ENCODE measurements at places on chromosomes 11 and 22.

DNA sequence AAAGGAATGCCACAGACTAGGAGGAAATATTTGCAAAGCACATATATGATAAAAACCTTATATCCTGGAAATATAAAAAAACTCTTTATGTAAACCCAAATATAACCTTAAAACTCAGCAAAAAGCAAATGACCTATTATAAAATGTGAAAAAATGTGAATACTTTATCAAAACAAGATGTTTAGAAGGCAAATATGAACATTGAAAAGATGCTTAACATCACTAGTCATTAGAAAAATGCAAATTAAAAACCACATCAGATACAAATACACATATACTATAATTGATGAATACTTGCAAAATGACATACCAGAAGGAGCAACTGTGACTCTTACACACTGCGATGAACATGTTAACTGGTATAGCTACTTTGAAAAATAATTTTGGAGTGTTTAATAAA, 511.2 kb upstream of the LRRC4C start:
- no peak for DNase-seq

DNA sequence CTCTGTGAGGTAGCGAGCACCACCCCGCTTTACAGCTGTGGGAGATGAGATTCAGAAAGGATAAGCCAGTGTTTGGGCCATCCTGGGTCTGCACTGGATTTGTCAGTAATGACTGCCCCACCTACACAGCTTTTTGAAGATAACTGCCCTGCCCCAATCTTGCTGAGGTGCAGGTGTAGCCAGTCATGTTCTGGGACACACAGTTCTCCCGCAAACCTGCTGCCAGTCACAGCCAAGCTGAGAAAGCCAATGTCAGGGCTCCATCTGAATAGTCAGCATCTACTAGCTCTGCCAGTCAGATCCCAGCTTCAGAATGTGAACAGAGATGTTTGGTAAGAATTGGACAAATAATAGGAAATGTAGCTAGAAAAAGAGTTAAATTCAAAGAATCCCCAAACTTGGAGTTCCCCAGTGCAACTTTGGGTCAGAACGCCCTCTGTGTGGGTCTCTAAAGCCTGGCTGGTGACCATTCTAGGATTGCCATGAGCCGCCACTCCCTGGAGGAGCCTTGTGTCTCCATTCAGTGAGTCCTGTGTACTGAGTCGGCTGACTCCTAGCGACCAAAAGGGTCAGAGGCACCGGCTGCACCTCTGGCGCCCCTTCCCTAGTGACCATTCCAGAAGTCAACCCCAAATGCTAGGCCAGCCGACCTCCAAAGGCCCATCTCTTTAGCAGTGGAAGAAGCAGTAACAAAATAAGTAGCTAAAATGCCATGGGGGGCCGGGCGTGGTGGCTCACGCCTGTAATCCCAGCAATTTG, 2.4 kb upstream of the MB start:
- DNase-seq, result no peak

DNA sequence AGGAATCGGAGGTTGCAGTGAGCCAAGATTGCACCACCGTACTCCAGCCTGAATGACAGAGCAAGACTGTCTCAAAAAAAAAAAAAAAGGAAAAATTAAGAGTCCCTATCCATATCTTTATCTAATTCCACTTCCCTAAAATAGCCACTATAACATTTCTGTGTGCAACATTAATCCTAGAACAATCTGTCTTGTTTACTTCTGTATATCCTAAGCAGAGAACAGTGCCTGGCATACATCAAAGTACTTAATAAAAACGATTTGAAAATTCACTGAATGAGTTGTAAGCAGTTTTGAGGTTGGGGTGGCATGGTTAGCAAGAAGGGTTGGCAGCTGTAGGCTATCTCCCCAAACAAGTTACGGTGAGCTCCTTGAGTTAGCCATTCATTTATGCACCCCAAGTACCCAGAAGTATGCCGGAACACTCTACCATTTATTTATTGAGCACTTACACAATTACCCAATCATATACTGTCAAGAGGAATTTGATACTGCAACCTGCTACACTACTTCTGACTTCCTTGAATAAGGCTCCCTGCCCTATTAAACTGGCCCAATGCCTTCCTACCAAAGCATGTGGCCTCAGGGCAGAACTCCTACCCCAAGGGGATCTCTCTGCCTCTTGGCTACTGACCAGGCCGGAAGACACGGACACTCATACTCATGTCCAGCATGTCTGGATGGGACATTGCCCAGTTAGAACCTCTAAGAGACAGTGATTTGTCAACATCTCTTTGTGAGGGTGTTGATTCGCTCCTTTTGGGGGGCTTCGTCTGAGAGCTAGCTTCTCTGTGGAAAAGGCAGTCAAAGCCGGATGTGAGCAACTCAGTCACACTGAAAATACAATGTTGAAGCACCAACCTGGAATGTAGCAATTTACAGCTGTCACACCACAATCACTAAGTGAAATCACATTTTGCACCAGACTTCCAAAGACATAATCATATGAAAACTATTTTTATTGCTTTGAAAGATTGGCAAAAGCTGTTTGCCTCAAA, 16.3 kb upstream of the TMEM41B start:
- peak; percentile 81 for DNase-seq

GRCh38 chr22:36897611-36898010, 15.8 kb upstream of the CSF2RB start:
- DNase-seq, result no peak

- no peak for DNase-seq
Measured at GRCh38 chr11:124758355-124759265, 3.5 kb downstream of the ESAM start.

DNA sequence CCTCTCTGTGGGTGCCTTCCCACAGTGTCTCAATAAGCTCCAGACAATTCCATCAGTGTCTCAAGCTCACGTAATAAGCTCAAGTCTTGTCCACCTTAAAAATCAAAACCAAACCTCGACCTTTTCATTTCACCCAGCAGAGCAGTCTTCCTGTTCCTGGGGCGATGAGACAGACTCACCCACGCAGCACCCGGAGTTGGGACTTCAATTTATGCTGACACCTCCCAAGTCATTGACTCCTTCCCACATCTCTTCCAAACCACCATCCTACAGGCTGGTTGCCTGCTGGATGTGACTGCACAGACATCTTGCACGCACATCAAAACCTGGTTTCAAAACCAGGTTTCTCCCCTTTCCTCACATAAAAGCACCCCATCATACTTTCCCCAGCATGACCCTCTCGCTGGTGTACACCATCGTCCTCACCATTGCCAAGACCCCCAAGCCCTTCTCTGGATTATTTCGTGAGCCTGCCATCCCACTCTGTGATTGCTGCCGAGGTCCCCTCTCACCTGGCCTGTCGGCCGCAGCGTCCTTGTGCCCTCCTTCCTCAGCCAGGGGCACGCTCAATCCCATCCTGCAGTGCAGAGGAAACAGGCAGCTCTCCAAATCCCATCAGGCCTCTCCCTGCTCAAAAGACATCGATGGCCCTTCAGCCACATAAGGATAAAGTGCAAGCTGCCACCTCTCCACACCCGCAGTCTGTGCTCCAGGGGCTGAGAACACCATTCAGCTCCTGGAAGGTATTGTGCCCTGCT, 45.1 kb upstream of the FBXO3 start:
- no peak for DNase-seq

- DNase-seq, result no peak
Measured at GRCh38 chr11:44171518-44171917, 76.0 kb downstream of the EXT2 start.

DNA sequence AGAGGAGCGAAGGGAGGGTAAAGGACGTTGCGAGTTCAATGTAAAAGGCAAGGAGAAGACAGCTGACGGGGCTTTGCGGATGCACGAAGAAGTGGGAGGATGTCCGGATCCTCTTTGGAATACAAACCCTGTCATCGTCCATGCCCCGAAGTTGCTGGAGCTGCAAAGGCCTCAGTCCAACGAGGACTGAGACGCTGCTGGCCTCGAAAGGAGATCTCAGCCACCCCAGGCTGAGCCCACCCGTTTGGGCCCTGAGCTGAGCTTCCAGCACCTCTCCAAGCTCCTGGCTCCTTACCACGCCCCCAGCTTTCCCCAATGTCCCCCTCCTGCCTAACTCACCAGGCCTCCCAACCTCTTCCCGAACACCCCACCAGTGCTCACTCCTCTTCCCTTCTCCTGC, 46.1 kb upstream of the PHF21B start:
- no peak for DNase-seq

- no peak for DNase-seq
Measured at GRCh38 chr11:119103793-119104192, 2.1 kb upstream of the DPAGT1 start.

- DNase-seq, result peak; percentile 99
Measured at GRCh38 chr11:94933223-94934130, 39.9 kb downstream of the CWC15 start.

GRCh38 chr11:125903711-125904659, at the start of gene DDX25:
TSS of gene DDX25 (plus strand) at chr11:125904508. CDS start at chr11:125904518, 10 bp downstream.
- no peak for DNase-seq

GRCh38 chr11:8068605-8069221, 12.3 kb upstream of the TUB start:
- no peak for DNase-seq

DNA sequence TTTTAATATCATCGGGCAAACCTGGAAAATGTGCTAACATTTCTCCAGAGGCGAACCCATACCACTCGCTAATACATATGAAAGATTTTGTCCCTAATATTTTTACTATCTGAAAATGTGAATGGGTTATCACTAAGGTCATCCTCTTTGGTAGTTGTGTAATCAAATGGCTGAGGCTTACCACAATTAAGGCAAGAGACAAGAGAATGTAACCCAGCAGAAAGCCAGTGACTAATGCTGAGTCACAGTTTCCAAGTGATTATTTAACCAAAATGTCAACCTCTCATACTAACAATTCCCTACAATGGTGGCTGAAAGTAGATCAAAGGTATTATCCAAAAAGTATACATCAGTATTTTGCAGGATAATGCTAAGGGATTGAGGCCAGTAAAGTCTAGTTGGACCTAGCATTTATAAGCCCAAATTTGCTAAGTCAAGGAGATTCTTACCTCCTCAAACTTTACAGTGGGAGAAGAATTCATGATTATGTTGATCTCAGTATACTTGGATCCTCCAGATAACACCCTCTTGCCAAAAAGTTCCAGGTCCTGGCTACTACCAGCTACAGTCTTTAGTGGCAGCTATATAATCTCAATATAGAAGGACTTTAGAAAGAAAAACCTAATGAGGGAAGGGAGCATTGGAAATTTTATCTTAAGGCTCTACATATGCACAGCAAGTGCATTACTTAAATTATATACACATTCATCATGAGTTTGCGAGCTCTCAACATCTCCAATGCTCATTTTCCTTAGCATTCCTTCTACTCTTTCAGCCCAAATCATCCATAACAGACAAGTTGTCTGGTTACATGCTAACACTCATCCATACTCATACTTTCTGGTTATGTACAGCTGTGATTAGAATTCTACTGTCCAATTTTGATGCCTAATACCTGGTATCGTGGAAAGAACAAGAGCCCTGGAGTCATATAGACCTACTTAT, 25.4 kb downstream of the SIK3 start:
- DNase-seq, result peak; percentile 77

- no peak for DNase-seq
Measured at GRCh38 chr11:18773104-18773503, 18.5 kb downstream of the PTPN5 start.

DNA sequence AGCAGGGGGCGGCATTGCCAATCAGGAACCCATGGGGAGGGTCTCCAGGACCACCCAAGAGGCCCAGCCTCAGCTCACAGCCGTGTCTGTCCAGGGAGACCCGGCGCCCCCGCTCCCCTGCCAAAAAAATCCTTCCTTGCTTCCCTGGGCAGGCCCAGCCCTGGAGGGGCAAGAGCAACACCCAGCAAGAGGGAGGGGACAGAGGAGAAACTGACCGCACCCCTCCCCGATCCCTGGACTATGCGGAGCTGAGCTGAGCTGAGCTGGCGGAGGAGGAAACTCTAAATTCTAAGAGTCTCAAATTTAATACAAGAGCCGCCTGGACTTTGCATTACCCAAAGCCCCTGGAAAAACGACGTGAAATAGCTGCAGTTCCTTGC, 52.0 kb upstream of the SHISAL1 start:
- no peak for DNase-seq

- DNase-seq, result no peak
Measured at GRCh38 chr11:131194726-131195125, 175.7 kb upstream of the NTM start.

DNA sequence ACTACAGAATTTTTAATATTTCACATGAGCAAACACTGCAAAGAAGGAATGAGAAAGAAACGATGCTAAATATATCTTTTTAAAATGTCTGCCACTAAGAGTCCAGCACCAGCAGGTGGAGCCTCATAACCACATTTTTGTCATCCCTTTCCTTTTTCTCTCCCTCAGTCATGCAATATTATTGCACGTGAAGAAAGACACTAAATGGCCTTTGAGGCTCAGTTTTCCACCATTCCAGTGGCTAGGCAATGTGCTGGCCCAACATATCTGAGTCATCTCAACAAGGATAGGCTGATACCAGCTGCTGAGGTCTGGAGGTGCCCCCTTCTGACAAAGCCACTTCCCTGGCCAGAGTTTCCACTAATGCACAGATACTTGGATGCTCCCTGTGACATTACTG, 1.8 kb downstream of the ALKBH8 start:
- peak; percentile 41 for DNase-seq

DNA sequence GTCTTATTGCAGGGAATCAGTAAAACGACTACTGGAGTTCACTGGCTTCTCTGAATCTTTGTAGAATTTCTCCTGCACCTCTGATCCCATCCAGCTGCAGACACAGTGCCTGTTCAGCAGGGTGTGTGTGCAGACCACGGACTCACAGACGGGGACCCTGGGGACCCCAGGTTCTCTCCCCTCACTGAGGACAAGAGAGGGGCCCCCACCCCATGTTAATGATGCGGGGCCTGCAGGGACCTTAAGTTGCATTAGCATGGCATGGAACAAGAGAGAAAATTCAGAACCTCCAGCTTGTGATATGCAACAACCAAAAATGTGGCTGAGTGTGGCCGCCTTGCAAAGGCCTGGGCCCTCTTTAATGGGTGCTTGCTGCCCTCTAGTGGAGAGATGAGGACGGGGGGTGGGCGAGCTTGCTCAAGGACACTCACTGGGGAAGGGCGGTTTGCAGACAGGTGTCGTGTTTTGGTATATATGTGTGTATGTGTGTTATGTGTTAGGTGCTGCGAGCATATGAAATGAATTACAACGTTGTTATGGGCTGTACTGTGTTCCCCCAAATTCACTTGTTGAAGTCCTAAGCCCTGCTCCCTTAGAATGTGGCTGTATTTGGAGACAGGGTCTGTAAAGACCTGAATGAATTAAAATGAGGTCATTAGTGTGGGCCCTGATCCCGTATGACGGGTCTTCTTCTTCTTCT, 84.4 kb upstream of the SEPTIN5 start:
- DNase-seq, result peak; percentile 21

GRCh38 chr11:100581318-100581717, 105.8 kb upstream of the ARHGAP42 start:
- DNase-seq, result no peak

DNA sequence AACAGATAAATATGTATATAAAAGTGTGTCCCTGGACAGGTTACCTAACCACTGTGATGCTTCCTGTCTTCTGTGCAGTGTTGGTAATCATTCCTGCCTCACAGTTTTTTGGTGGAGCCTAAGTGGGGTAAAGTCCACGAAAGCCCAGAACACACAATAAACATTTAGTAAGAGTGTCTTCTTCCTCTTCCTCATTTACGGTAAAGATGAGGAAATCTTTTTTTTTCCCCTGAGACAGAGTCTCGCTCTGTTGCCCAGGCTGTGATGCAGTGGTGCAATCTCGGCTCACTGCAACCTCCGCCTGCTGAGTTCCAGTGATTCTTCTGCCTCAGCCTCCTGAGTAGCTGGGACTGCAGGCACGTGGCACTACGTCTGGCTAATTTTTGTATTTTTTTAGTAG, 117.1 kb downstream of the LDLRAD3 start:
- DNase-seq, result no peak

GRCh38 chr11:115452241-115452640, 52.0 kb downstream of the CADM1 start:
- DNase-seq, result no peak
